Smooth muscle cell of bladder (primary cell): ENCODE measurements at places on chromosomes 6 and 20. TPM values are rescaled to one million over a fixed set of nuclear protein-coding genes. Genes with fewer than 3 reads are reported as not detected.

TBP gene
- 6.4 and 9.3 TPM in 2 replicates for total RNA-seq

KIAA1755 gene
- total RNA-seq = 0.43 and 1.9 TPM in 2 replicates

EGFL8 gene
- total RNA-seq = 0.57 and 1.2 TPM in 2 replicates

MAFB gene
- total RNA-seq = under 0.01 and 0.83 TPM in 2 replicates

FOXQ1 gene
- total RNA-seq = 0.09 and 0.14 TPM in 2 replicates

NNAT gene
- 0.14 TPM in 1 of 2 replicates, not detected in the other for total RNA-seq
